WTC11 (cell line): ENCODE measurements at places on chromosomes 7 and 10. TPM values are rescaled to one million over a fixed set of nuclear protein-coding genes. Genes with fewer than 3 reads are reported as not detected.

GRCh38 chr7:67918158-67918557, 921.5 kb downstream of the TYW1 start:
- no peak for DNase-seq

DNA sequence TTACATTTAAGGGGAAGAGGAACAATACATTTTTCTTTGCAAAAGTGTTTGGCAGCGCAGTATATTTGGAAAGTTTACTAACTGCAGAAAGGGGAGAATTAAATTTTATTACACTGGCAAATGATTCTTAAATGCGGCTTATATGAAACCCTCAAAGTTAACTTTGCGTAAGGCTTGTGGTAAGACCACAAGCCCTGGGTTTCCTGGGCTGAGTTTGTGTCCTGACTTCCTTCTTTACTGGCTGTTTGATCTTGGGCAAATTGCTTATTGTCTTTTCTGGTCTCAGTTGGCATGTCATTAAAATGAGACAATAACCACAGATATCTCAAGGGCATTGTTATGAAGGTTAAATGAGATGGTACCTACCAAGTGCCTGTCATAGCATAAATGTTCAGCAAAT, 106.8 kb downstream of the GLRX3 start:
- no peak for DNase-seq

Gene SPDYE9
- total RNA-seq = not detected in 3 replicates

- DNase-seq = no peak
Observed at GRCh38 chr7:93156884-93157283, 8.7 kb upstream of the SAMD9L start.

Gene MINDY4
- 1.8 to 2.2 TPM (median 2.0 TPM) in 3 replicates for total RNA-seq

DNA sequence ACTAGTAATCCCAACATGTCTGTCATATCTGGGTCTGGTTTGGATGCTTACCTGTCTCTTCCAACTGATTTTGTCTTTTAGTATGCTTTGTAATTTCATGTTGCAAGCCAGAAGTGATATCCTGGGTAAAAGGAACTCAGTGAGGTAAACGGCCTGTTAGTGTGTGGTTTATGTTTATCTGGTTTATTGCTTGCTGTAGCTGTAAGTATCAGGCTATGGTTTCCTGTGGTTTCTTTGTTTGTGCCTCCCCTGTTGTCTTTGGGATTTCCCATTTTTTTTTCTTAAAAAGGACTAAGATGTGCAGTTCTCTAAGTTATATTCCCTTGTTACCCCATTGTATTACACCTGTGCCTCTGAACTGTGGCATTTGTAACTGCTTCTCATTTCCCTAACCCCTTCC, 323.5 kb upstream of the POM121L12 start:
- DNase-seq = no peak

Gene PNLIPRP2
- total RNA-seq = 0.28 to 0.76 TPM (median 0.57 TPM) in 3 replicates

Gene GSTO2
- total RNA-seq = 10.7 to 18.7 TPM (median 17.6 TPM) in 3 replicates

GRCh38 chr10:64090865-64091264, 569.7 kb downstream of the REEP3 start:
- DNase-seq = no peak

Gene TMEM213
- 0.11 to 0.18 TPM (median 0.11 TPM) in 3 replicates for total RNA-seq

GRCh38 chr7:94594882-94595281, 61.1 kb downstream of the SGCE start:
- no peak for DNase-seq

- DNase-seq = no peak
Observed at GRCh38 chr10:30759423-30759822, 129.9 kb upstream of the LYZL2 start.

GRCh38 chr7:76372984-76373833, 14.4 kb upstream of the YWHAG start:
- no peak for DNase-seq

GRCh38 chr10:108187408-108188012, 1023.0 kb upstream of the SORCS1 start:
- no peak for DNase-seq

GRCh38 chr10:80878330-80878729, 340.6 kb downstream of the SH2D4B start:
- DNase-seq = no peak
